ENCODE measurements at places on chromosomes 16 and 17.

- DNase-seq, result no peak
These were observed 309.5 kb upstream of the PMFBP1 start for GRCh38 chr16:72481419-72481818.

GRCh38 chr16:83953796-83954576 is 946 bp downstream of the OSGIN1 start:
- no peak for DNase-seq

GRCh38 chr16:69241926-69242325 is 55.0 kb downstream of the SNTB2 start:
- DNase-seq, result no peak

GRCh38 chr17:38572669-38573365 is 32.9 kb downstream of the SRCIN1 start:
- DNase-seq, result no peak

All from cerebellar nuclear complex (tissue), 1 donor.